Choroid plexus epithelial cell (primary cell): ENCODE measurements at places on chromosomes 4 and X.

GRCh38 chr4:85886665-85887064 lies 411.7 kb downstream of the ARHGAP24 start:
- DNase-seq: no peak

DNA sequence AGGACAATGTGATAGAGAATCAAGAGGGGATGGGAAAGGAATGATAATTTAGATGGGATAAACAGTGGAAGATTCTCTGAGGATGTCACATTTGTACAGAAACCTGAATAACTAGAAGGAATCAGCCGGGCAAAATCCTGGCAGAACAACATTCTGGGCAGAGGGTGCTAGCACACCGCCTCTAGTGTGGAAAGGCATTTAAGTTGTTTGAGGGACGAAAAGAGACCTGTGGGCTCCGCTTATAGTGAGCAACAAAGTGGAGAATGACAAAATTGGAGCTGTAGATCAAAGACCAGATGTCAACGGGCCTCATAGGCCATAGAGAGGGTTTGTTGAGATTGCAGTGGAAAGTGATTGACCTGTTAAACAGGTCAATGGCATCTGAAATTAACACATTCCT lies 596.0 kb upstream of the SLIT2 start:
- no peak for DNase-seq

DNA sequence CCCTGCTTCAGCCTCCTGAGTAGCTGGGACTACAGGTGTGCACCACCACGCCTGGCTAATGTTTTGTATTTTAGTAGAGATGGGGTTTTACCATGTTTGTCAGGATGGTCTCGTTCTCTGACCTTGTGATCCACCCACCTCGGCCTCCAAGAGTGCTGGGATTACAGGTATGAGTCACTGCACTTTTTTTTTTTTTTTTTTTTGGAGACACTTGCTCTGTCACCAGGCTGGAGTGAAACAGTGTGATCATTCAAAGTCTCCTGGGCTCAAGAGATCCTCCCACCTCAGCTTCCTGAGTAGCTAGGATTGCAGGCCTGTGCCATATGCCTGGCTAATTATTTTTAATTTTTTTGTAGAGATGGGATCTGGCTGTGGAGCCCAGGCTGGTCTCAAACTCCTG lies 338.8 kb downstream of the PPP3CA start:
- no peak for DNase-seq

DNA sequence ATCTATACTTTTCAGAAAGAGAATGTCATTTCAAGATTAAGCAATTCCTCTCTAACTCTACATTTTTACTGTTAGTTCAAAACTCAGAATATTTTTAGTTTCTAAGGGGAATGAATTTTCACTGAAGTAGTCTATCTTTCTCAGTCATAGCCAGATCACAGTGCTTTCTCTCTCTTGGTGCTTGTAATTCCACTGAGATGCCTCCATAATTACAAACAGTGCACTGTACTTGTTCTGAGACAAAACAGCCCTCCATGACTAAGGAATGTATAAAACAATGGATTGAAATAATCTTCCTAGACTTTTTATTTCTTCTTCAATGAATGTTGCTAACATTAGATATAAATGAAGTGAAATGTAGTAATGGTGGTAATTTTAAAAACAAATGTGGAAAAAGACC lies 603.2 kb upstream of the FAM241A start:
- DNase-seq: no peak

DNA sequence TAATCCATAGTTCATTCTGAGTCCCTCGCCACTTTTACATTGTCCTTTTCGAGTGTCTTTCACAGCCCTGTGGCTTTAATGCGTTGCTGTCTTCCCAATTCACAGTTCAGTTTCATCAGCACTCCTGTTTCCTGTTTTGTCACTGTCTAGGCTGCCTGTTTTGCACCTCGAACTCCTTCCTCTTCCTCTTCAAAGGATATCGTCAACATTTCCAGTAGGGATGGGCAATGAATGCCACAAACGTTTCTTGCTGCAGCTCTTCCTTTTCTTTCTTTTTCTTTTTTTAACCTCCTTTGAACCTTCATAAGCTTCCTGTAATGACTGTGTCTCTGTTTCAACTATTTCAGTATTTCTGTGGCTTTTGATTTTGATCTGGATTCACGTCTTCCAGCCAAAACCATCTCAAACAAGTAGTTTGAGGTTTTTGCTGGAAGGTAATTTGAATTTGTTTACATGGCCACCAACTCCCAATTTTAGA lies 105.4 kb downstream of the ANXA3 start:
- DNase-seq: no peak

DNA sequence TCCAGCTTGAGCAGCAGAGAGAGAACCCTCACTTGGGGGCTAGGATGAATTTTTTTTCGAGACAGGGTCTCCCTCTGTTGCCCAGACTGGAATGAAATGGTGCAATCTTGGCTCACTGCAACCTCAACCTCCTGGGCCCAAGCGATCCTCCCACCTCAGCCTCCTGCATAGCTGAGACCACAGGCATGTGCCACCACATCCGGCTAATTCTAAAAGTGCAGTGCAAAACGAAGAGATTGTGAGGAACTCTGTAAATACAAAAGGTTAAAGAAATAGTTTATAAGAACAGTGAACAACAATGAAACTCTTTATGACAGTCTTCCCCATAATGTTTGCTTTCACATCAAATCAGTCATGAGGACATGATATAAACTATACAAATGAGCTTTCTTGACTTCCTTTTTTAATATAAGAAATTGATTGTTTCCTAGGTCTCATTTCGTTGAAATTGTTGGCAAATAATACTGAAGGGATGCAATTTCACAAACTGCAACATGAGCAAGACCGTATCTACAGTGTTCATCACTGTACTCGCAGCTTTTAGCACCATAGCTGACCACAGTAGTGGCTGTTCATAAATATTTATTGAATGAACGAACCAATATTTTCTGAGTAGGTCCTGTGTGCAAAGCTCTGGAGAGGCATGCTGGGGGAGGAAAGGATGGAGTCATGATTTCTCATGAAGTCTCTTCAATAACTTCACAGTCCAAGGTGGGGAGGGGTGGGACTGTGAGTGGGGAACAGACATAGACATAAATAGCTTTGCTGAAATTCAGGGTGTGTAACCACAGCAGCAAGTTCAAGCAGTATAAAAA lies 116.1 kb downstream of the SHROOM3 start:
- DNase-seq: peak; percentile 71

- no peak for DNase-seq
Measured at GRCh38 chr4:176781739-176782100, 11.0 kb downstream of the VEGFC start.
